Left renal pelvis (tissue), 4 donors: ENCODE measurements at places on chromosomes 6 and 20. TPM values are rescaled to one million over a fixed set of nuclear protein-coding genes. Genes with fewer than 3 reads are reported as not detected.

NNAT gene
- 97.6 TPM for polyA plus RNA-seq

- DNase-seq: no peak
These were observed 34.6 kb downstream of the RNF146 start for GRCh38 chr6:127301199-127301700.

DNA sequence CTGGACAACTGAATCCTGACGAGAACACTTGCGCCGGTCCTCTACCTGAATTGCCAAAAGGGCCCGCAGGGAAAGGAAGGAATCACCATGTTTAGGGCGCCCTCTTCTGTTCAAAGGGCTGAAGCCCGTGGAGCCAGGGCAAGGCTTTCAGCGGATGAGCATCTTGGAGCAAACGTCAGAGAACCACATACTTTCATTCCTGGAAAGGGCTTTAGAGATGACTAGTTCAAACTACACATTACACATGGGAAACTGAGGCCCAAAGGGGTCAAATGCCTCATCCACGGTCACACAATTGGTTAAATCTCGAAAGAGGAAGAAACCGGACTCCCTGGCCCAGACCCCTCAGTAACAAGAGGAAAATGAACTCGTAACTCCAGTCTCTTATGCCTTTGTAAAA lies 11.5 kb upstream of the ZNF133 start:
- peak; percentile 46 for DNase-seq

GMEB2 gene
- 8.9 TPM for polyA plus RNA-seq

- no peak for DNase-seq
These were observed 49.8 kb downstream of the MYH7B start for GRCh38 chr20:35005463-35005961.

- no peak for DNase-seq
These were observed 114.7 kb downstream of the THEMIS start for GRCh38 chr6:127786109-127786508.

DNA sequence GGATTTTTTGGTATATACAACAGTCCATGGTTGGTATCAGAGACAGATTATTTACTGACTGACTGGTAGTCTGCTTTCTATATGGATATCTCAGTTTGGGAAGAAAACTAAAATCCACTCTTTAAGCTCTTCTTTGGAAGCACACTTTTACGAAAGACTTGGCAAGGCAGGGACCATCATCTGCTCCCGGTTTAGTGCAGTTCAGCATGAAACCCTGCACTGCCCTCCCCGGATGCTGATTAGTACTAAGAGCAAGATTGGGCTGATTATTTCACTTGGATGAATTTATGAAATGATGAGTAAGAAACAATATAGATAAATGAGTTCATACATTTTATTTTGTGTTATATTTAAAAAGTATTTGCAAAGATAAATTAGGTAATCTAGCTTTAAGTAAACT lies 56.3 kb downstream of the RGS17 start:
- DNase-seq: no peak

PTPRT gene
- polyA plus RNA-seq: 0.43 TPM
